HCT116 (cell line): ENCODE measurements at places on chromosomes 11 and 22. TPM values are rescaled to one million over a fixed set of nuclear protein-coding genes. Genes with fewer than 3 reads are reported as not detected.

SNX15 gene
- total RNA-seq = 16.8 TPM

- no peaks in the 10 kb centered on the region for H3K27me3 ChIP-seq
- no peak overlapping the region for H3K4me3 ChIP-seq
- no peak for DNase-seq
- H3K4me1 ChIP-seq = peaks cover 24% of the 10 kb centered on the region
- no peak overlapping the region for H3K27ac ChIP-seq
These were observed 66.2 kb upstream of the LMO1 start for GRCh38 chr11:8329847-8330361.

DNA sequence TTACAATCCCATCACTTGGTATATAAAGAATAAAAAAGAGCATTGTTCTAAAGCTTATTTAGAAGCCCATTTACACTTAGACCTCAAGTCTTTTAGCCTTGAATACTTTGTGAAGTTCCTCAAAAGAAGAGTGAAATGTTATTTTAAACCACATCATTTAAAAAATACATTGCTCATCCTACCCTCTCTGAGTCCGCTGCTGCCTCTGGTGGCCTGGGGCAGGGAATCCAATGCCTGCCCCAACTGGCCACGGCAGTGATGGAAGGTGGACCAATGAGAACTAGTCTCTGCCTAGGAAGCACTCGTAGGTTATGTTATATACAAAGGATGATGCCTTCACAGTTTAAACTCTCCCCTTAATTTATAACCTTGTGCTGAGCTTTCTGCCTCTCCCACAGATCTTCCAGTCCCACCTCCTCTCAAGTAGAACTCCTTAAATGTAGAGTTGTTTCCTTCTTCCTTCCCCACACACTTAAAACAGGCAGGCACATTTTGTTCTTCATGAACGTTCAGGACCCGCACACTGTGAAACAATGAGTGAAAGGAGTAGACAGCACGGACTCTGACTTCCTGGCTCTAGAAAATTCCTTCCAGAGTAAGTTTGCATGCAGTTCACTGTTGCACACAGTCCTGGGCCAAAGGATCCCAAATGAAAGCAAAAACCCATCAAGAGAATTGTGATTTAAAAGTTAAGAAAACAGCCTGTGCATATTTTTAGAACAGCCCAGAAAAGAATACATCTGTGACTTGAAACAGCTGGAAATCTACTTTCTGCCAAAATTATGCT lies 167.8 kb downstream of the RRAS2 start:
- 0 out of 2 replicates have a peak, but pooled peaks cover 7% of the 10 kb centered on the region for H3K27me3 ChIP-seq
- no peaks in the 10 kb centered on the region for H3K36me3 ChIP-seq
- no peak overlapping the region for H3K4me3 ChIP-seq
- H3K4me1 ChIP-seq = no peaks in the 10 kb centered on the region

DNA sequence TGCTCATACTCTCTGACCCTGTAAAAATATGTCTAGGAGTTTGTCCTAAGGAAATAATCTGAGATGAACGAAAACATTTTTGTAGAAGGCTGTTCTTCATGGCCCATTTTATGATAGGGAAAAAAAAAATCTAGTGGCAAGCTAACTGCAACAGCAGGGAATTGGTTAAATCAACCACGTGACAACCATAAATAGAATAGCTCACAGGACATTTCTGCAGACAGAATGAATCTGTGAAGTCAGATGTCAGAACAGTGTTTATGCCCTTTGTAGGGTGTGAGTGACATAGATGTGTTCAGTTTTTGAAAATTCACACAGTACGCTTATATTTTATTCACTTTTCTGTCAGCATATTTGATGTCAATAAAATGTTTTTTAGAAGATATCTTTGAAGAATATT lies 16.1 kb downstream of the ARHGAP1 start:
- peaks cover 4% of the 10 kb centered on the region for H3K4me1 ChIP-seq
- H3K4me3 ChIP-seq = no peak overlapping the region
- no peak overlapping the region for H3K27ac ChIP-seq
- no peak for DNase-seq
- no peaks in the 10 kb centered on the region for H3K36me3 ChIP-seq
- no peaks in the 10 kb centered on the region for H3K27me3 ChIP-seq

DNA sequence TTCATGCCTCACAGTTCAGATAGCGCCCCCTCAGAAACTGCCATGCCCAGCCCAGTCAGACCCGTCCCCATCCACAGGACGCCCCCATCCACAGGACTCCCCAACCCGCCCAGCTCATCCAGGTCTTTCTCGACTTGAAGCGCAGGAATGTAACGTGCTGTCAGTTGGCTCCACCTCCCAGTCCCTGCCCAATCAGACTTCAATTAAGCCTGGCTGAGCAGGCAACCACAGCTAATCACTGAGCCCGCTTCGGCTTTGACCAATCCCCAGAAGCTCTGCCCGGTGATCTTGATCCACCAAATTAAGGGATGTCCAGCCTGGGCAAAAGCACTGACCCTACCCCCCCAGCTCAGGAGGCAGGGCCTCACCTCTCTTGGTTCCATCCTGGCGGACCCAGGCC lies 10.5 kb upstream of the MFNG start:
- peak overlapping the region; percentile 51; the same call in 1 of the 2 replicates for H3K27ac ChIP-seq
- DNase-seq = no peak
- peaks cover 9% of the 10 kb centered on the region for H3K36me3 ChIP-seq

- no peak overlapping the region for H3K4me3 ChIP-seq
- no peak for DNase-seq
- no peaks in the 10 kb centered on the region for H3K4me1 ChIP-seq
- no peak overlapping the region for H3K27ac ChIP-seq
- peaks cover 26% of the 10 kb centered on the region for H3K36me3 ChIP-seq
These were observed 18.2 kb downstream of the PATZ1 start for GRCh38 chr22:31327806-31328543.
